ENCODE measurements at places on chromosomes 5 and 9. TPM values are rescaled to one million over a fixed set of nuclear protein-coding genes. Genes with fewer than 3 reads are reported as not detected.

Gene CCNI2
- not detected for total RNA-seq

DNA sequence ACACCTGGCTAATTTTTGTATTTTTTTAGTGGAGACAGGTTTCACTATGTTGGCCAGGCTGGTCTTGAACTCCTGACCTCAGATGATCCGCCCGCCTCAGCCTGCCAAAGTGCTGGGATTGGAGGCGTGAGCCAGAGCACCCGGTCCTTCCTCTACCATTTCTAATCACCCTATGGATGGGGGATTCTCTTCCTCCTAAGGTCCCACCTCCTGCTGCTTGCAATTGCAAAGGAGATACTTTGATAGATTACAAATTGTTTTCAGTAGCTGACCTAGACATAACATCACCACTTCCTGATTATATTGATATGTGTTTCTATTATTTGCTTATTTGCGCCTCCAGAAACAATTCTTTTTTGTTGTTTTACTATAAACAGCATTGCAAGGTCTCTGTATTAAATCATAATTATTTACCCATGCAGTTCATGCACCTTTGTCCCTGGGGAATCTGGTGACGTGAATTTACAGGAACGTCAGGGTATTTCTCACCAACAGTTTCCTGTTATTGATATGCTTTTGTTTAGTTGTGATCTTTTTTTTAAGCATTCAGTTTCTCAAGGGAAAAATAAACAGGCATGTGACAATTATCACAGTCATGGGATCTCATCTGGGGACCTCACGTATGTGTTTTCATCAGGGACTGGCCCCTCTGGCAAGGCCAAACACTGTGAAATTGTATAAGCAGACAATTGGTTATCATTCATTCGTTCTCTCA is 43.2 kb downstream of the ESM1 start:
- H3K4me3 ChIP-seq = no peak overlapping the region
- peaks cover 42% of the 10 kb centered on the region for H3K27me3 ChIP-seq
- no peaks in the 10 kb centered on the region for H3K4me1 ChIP-seq
- H3K27ac ChIP-seq = no peak overlapping the region
- no peaks in the 10 kb centered on the region for H3K36me3 ChIP-seq

- H3K27ac ChIP-seq = no peak overlapping the region
- DNase-seq = peak; percentile 90
- H3K4me1 ChIP-seq = no peaks in the 10 kb centered on the region
- no peaks in the 10 kb centered on the region for H3K36me3 ChIP-seq
Observed at GRCh38 chr9:124054582-124055227, 43.1 kb downstream of the LHX2 start.

GRCh38 chr5:91703128-91703527 is 320.0 kb upstream of the ARRDC3 start:
- DNase-seq = no peak
- H3K36me3 ChIP-seq = no peaks in the 10 kb centered on the region
- H3K4me1 ChIP-seq = no peaks in the 10 kb centered on the region
- no peaks in the 10 kb centered on the region for H3K27me3 ChIP-seq
